CD4-positive, alpha-beta T cell treated with Interleukin-21 for 1 hour (primary cell): ENCODE measurements at places on chromosomes 2 and 18.
A peak's percentile ranks its signal among the peaks of the same experiment; 100 is the strongest.

- DNase-seq, result no peak
Measured at GRCh38 chr2:206876216-206876860, 63.0 kb upstream of the CPO start.

- DNase-seq, result no peak
Measured at GRCh38 chr2:127365211-127365643, 22.5 kb downstream of the MAP3K2 start.

GRCh38 chr2:3793249-3793648, 89.9 kb downstream of the DCDC2C start:
- DNase-seq, result no peak

- DNase-seq, result no peak
Measured at GRCh38 chr18:37717656-37718055, 152.1 kb upstream of the CELF4 start.

GRCh38 chr18:64365106-64365505, 216.2 kb upstream of the LINC00305 start:
- no peak for DNase-seq

- DNase-seq, result peak; percentile 30
Measured at GRCh38 chr18:50194631-50195532, at the start of gene MYO5B. MYO5B (minus strand) TSS chr18:50195147; CDS start chr18:50194793, 354 bp downstream.

DNA sequence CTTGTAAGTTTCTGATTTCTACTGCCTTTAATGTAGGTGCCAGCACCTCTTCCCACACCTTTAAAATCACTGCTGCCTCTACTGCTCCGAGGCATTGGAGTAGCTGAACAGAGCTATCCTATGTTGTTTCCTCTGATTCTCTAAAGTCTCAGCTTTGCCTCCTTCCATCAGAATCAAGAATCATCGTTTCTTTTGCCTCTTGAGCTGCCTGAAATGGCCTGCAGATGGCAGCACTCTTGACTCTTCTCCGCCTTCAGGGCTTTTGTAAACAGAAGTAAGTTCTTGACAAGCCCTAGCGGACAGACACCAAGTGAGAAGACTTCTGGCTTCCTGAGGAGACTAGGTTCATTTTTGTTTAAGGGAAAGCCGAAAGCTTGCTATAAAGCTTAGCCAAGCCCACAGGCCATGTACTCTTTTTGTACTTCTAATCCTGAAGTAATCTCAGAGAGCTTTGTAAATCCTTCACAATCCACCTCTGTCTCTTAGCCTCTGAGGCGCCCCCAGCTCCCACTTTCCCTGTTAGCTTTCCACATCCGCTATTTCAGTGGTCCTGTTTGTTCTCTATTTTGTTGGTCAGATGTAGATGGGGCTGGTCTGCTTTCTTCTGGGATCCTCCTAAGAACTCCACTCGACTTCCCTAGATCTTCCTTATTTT, 48.4 kb downstream of the GTF3C3 start:
- peak; percentile 66 for DNase-seq

GRCh38 chr18:28204154-28204553, 27.2 kb upstream of the CDH2 start:
- no peak for DNase-seq

DNA sequence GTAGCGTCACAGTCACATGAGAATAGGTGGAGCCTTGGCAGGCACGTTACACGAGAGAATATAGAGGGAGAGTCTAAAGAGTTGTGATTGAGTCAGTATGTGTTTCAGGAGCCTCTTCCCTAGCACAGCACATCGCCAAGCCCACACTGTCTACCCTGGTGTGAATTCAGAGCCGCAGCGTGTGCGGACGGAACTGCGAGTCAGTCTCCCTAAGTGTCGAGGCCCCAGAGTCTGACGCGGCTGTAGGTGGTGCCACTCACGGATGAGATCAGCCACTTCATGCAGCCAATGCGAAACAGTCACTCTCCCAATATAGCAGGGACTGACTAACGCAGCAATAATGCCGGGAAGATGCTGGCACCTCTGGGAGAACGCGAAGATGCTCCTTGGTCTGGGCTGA, 587.3 kb upstream of the ID2 start:
- no peak for DNase-seq

DNA sequence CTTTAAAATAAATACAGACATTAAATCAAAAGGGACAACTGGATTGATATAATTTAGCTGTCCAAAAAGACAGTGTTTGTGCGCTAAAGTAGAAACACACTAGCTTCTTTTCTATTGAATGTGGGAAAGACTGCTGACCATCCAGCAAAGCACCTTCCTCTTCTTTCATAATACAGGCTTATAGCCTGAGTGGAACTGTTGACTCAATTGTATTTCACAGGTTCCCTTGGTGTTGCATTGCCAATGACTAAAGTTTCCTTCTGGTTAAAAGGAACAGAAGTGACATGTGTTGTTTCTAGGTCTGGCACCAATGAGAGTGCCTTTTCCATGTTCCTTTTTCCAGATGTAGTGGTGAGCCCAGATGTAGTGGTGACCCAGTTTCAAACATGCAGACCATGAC, 412.3 kb downstream of the RNF144A start:
- DNase-seq, result no peak

GRCh38 chr2:120992791-120993555, 257.3 kb downstream of the GLI2 start:
- DNase-seq, result no peak

DNA sequence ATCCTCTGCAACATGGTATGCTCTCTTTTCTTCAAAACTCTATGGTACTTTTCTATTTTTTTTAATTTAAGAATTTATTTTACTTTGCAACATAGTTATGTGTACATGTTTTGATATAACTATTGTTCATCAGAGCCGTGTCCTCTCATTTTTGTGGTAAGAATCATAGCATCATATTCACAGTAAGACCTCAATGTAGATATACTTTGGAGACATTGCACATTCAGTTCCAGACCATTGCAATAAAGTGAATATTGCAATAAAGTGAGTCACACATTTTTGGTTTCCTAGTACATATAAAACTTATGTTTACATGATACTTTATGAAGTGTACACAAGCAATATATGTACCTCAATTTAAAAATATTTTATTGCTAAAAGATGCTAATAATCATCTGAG, 22.7 kb upstream of the LINC00305 start:
- DNase-seq, result no peak

GRCh38 chr2:45699032-45699658, 47.7 kb downstream of the PRKCE start:
- DNase-seq, result no peak

DNA sequence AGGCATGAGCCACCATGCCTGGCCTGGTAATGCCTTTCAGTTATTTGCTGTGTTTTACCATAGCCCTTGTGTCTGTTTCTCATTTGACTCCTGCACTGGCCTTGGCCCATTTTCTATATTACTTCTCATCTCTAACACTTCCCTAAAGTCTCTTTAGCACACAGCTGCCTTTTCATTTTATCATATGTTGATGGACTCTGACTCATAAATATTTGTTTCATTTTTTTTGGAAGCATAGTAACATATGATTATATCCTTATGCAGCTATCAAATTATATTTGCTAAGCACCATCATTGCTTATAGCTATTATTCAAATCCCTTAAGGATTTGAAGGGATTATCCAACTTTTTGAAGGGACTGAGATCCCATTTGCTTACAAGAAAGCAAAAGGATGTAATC, 320.3 kb downstream of the GPD2 start:
- DNase-seq, result no peak

- no peak for DNase-seq
Measured at GRCh38 chr2:223822818-223823217, 14.6 kb downstream of the AP1S3 start.

DNA sequence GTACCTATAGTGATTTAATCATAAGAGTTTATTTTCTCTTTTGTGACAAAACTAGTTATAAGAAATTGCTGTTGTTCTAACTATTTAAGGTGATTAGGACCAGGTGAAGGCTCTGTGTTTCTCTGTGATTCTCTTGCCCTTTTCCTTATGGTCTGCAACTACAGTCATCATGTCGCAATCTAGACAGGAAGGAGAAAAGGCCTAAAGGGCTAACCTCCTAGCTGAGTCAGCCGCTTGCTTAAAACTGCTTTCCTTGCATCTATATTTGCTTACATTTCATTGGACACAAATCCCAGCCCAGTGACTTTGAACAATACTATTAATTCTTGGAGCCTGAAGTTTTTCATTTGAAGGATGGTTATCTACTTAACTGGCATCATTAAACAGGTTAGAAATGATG, 93.1 kb downstream of the PIK3C3 start:
- no peak for DNase-seq

DNA sequence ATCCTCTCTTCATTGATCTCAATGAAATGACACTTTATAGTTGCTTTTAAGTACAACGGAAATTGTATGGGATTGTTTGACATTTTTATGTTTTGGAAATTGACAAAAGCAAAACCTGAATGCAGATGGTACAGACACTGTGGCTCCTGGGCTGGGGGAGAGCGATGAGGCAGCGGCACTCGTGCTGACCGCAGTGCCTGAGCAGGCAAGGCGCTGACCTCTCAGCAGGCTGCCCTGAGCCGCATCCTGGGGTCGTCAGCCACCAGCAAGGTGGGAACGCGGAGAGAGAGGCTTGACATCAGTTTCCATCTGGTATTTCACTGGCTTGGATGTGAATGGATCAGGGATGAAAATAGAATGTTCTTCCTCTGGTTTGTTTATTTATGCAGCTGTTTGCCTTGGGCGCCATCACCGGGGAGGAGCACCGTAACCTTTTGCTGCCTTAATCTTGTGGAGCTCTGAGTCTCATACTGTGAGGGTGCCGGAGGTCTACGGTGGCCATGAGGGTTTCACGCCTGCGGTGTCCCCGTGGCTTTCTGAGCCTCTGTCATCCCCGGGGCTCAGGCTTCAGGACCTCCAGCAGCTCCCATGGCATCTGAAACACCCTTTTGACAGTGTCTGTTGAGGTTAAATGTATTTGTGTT, 94.8 kb upstream of the TPO start:
- no peak for DNase-seq

DNA sequence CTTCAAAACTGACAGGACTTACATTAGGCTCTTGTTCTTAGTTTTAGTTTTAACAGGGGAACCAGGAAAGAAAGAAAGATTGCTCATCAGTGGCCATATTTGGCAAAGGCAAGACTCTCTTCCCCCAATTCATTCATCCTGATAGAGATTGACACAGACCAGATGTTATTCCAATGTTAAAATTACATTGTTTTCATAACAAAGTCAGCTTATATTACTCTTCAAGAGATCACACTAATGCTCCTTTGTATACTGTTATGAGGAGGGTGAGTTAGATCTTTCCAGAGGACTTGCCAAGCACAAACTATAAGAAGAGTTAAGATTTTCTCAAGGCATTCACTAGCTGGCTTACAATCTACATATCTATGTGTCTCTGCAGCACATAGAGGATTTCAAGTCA, 252.1 kb downstream of the SLC8A1 start:
- DNase-seq, result no peak

- no peak for DNase-seq
Measured at GRCh38 chr18:7535436-7536205, 31.5 kb upstream of the PTPRM start.

DNA sequence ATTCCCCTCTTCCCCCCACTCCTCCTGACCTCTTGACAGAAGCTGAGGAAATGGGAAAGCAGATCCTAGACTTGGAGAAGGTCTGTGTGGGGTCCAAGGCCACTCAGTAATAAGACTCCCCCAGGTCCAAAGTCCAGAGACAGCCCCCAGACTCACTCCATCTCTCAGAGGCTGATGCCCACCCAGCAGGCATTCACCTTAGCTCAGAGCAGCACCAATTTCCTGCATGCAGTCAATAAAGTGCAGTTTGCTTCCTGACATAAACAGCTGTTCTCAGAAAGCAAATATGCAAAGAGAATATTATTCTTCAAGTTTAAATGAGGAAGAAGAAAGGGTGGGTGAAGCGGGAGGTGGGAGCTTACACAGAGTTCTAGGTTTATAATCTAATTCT, 84.1 kb upstream of the RTN4 start:
- DNase-seq, result no peak

DNA sequence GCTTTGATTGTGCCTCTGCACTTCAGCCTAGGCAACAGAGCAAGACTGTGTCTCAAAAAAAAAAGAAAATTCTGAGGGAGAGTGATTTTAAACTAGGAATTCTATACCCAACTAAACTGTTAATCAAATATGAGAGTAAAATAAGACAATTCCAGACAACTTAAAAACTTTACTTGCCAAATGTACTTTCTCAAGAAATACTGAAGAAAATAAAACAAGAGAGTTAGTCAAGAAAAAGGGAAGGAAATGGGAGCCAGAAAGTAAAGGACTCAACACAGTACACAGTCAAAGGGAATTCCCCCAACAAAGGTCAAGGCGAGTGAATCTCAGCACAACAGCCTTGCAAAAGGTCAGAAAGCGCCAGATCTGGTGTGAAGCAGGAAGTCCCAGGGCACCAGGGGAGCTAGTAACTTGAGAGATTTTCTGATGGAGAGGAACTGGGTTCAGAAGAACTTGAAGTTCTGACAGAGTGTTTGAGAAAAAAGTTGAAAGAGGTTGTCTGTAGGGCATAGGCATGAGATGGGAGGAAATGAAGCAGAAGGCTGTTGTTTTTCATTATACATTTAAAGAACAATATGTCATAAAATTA, 22.6 kb upstream of the TBC1D8 start:
- DNase-seq, result peak; percentile 19

DNA sequence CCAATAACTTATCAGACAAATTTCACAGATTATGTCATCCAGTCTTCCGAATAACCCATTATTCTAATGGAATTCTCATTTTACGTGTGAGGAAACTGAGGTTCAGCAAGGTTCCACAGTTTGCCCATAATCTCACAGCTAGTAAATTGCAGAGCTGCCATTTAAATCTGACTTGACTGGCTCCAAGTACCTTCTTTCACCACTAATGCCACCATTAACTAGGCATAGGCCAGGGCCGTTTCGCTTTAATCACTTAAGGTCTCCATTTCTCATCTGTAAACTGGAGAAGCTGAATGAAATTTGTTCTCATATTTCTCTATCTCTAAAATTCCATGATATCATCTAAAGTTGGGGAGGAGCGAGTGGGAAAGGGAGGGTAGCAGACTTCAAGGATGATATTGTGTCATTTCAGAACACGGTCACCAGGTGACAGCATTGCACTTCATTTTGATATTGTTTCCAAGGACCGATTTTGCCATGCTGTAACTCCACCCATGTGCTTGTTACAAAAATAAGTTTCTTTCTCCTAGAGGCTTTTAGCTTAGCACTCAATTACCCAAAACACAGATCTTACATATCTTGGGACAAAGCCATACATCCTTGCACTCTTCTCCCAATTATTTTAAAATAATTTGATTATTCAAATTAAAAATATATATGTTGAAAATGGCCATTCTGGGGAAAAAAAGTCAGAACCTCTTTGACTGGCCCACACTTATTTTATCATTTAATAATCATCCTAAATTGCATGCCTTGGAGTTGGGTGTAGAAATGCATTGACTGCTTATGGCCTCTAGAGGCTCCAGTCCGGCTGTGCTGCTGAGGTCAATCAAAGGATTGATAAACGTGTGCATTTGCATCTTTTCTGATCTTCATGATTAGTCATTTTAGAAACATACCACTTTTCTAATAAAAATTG, 123.8 kb downstream of the AKAIN1 start:
- peak; percentile 34 for DNase-seq

- no peak for DNase-seq
Measured at GRCh38 chr2:37232131-37232933, 874 bp downstream of the NDUFAF7 start.
